ENCODE measurements at places on chromosomes 3 and 15.
A peak's percentile ranks its signal among the peaks of the same experiment; 100 is the strongest.

DNA sequence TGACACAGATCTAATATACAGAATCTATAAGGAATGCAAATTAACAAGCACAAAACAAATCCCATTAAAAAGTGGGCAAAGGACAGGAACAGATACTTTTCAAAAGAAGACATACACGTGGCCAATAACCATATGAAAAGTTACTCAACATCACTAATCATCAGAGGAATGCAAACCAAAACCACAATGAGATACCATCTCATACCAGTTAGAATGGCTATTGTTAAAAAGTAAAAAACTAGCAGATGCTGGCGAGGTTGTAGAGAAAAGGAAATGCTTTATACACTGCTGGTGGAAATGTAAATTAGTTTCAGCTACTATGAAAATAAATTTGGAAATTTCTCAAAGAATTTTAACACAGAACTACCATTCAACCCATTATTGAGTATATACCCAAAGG, 50.7 kb downstream of the ADAMTS17 start:
- no peak for DNase-seq

DNA sequence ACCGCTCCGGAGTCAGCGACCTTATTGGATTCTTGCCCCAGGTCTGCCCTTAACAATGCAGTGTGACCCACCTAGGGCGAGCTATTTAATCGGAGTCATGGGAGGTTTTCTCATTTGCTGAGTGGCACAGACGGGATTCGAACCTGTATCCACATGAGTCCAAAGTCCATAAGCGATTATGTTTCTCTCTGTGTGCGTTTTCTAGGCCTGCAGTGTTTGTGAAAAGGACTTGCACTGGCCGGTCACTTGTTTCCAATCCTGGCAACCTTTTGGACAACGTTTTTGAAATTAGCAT, 691 bp upstream of the HDGFL3 start:
- DNase-seq: no peak

DNA sequence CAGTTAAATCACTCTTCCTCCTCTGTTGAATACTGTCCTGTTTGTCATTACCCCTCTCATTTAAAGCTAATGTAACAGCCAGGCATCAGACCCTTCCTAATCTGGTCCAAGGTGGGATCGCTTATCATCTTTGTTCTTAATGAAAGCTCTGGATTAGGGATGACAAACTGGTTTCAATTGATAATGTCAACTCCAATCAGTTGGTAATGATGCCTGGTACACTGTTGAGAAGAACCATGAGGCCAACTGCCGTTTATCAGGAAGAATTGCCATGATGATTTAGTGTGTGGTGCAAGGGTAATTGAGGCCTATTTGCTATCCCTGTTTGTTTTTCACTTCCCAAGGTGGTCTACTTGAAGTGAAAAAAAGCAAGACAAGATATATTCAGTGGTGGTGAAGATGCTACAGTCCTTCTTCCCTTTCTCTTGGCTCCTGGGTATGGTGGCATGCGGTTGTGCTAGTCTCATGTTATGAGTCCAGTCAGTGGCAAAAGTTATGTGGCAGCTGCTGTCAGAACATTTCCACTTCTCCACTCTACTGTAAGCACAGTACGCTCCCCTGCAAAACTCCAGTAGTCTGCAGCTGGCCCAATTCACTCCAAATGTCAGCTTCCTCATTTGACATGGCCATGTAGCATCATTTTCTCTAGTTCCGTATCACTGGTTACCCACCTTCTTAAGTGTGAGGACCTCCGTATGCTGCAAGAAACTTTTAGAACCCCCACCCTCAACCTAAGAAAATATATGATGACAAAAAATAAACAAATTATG, 72.5 kb downstream of the MORC1 start:
- no peak for DNase-seq

DNA sequence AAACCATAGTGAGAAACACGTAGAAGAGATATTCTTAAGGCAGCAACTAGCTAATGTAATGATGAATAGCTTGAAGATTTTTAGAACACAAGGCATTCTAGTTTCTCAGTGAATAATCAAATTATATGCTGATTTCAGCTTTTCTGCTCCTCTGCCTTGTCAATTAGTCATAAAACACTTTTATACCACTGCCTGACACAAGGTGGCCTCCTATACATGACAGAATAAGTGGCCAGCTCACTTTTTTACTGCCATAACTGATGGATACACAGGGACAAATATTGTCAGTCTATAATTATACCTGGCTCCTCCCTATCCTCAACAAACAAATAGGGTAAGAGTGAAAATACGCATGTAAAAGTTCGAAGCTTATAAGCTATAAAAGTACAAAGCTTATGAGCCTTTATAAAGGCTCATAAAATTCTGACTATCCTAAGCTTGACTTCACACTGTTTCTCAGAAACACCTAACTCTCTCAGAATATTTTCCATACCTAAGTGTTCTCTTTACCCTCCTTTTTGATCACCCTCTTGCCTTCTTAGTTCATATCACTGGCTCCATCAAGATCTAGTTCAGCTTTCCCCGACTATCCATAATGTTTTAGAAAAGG, 81.6 kb downstream of the HERC1 start:
- no peak for DNase-seq

GRCh38 chr3:99753268-99753975, 64.2 kb upstream of the CMSS1 start:
- DNase-seq: no peak

DNA sequence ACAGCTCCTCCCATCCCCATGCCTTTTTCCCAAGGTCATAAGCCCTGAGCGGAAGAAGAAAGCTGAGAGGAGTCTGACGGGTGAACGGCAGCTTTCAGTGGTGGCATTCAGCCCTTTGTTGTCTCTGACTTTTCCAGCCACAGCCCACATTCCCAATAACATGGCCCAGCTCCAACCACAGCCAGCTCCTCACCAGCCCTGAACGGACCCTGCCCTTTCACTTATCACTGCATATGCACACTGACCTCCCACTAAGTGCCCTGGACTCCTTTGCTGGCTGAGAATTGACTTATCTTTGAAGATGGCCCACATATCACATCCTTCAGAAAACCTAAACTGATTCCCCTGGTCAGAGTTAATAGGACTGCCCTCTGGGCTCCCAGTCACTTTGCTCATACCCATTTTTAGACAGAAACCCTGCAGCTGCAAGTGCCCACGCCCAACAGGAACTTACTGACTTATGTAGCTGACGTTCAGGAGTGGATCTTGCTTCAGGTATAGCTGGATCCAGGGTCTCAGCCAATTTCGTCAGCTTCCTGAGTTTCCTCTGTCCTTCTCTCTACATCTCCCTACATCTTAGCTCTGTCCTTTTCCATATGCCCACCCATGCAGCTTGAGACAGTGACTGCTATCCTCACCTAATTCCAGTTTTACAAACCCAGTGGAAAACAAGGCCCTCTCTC, 348.5 kb upstream of the PROK2 start:
- DNase-seq: no peak

GRCh38 chr3:169554611-169555010, 108.9 kb downstream of the MECOM start:
- DNase-seq: no peak

DNA sequence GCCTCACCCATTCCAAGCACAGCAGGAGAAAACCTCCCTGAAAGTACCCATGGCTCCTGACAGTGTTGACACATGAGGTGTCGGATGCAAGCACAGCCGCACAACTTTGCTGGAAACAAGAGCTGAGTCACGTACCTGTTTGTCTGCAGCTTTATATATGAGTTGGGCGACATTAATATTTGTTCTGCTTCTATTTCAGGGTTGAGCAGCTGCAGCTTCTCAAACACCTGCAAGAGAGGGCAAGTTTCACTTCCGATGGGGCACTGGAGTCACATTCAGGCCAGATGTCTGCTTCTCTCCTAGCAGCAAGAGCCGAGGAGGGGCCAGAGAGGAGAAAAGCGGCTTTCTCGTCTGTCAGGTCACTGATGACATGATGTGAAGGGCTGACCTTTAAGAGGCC, 88.0 kb downstream of the NUP210 start:
- DNase-seq: no peak

- no peak for DNase-seq
Observed at GRCh38 chr15:29376590-29376989, 107.0 kb upstream of the NSMCE3 start.

DNA sequence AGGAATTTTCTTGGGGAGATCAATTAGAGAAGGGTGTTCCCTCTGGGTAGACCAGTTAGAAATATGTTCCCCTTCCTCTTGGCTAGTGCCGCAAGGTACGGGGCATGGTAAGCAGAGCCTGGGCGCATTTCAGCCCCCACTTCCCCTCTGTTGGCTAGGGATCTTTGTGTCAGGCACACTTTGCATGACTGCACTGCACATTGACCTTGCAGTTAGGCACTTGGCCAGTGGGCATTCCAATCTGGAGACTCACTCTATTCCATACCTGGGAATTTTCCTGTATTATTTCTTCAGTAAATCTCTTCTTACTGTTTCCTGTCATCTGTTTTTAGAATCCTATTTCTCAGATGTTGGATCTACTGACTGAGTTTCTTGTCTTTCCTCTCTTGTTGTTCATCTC, 30.0 kb upstream of the CACNA1D start:
- DNase-seq: no peak

DNA sequence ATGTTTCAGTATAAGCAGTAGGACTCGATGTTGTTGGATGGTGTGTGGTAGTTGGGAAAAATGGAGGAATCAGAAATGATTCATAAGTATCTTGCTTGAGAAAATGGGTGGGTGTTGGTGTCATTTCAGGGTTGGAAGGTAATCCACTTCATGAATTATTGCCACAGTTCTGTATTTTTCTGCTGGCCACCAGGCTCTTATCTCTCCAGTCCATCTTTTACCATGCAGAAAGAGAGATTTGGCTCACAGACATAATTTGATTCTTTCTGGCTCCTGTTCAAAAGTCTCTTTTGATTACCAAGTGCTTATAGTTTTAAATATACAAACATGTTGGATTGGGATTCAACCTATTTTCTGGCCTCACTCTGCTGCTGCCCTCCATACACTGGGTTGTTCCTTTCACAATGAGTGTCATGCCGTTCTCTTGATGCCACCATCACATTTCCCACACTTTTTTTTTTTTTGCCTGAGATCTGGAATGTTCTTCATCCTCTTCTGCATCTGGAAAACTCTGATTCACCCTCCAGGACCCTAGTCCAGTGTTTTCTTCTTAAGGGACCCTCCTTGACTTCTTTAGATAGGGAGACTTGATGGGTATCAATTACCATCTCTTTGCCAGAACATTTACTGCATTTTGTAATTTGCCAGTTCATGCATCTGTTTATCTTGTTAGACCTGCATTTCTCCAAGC, 69.4 kb upstream of the GAP43 start:
- DNase-seq: no peak

DNA sequence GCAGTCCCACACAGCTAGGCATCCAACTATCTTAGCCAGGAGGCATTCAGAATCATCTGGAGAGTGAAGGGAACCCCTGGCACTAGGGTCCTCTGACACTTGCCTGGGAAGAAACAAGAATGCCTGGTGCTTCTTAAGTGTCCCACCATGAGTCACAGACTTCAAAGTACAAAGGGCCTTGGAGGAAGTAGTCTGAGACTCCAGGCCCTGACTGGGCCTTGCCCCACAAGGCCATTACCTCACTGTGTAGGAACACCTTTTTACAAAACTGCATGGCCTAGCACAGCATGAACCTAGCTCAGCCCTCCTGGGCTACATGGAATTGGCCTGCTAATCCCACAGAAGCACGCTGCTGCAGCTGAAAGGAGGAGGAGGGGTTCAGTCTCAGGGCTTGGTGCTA, 104.5 kb upstream of the SLCO2A1 start:
- no peak for DNase-seq

GRCh38 chr3:195082811-195083210, 188.1 kb downstream of the XXYLT1 start:
- no peak for DNase-seq

GRCh38 chr3:37210230-37210629, 35.8 kb upstream of the LRRFIP2 start:
- no peak for DNase-seq

- DNase-seq: no peak
Observed at GRCh38 chr3:126888186-126888760, 94.6 kb upstream of the PLXNA1 start.

GRCh38 chr3:177547711-177548350, 350.5 kb upstream of the TBL1XR1 start:
- DNase-seq: no peak

GRCh38 chr3:43132193-43132592, 26.3 kb upstream of the POMGNT2 start:
- no peak for DNase-seq

GRCh38 chr3:9552252-9552999, 1.2 kb downstream of the LHFPL4 start:
- DNase-seq: peak; percentile 9

DNA sequence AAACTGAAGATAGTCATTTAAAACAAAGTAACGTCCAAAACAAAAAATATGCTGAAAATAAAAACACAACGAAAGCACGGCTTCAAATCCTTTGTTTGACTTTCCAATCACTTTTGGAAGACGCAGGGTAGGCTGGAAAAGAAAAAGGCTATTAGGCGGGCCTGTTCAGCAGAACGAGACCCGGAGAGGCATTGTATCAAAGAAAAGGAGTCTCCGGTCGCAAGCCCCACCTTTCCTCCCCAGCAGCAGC, 691 bp downstream of the SENP7 start:
- DNase-seq: peak; percentile 11

GRCh38 chr3:150911771-150912170, 6.5 kb upstream of the MINDY4B start:
- DNase-seq: no peak

DNA sequence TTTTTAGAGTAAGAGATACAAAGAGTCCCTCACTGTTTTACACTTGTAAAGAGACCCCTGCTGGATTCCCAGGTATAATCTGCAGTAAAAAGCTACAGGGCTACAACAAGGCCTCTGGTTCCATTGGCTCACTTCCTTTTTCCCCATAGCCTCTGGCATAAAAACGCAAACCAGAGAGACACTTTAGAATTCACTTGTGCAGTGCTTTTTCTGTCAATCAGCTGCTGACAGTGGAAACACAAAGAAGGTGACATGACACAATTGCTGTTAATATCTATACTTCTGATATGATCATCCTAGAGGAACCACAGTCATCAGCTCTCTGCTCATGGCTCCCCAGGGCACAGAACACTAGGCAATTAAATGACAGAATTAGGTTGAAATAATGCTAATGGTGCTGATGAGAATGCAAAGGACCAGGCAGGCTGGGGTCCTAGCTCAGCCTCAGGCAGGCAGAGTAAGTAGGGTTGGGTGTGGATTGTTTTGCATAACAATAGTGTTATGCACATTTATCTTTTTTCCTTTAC, 667.9 kb upstream of the CFAP20DC start:
- no peak for DNase-seq

DNA sequence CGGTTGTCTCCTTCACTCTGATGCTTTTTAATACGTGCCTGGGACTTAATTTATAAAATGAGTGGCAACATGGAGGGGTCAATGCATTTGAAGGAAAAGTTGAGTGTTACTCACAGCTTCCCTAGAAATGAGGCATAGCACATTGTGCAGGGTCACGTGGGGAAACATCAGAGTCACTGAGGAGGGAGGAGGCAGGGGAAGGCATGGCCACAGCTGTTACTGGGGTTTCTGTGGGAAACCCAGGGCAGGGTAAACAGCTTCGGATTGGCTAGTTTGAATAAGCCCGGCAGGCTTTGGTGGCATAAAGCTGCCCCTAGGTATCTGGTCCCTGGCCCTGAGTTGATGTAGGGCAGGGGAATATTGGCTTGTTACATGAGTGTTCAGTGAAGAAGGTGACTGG, 98.9 kb upstream of the ST8SIA2 start:
- DNase-seq: no peak

GRCh38 chr3:176767385-176767784, 429.9 kb downstream of the TBL1XR1 start:
- DNase-seq: no peak

Measured in stimulated activated CD4-positive, alpha-beta T cell treated with anti-CD3 and anti-CD28 coated beads, TNF-alpha, amount 100 ng/mL, for 24 hours (primary cell).